Placental epithelial cell (primary cell): ENCODE measurements at places on chromosomes 1 and 21. TPM values are rescaled to one million over a fixed set of nuclear protein-coding genes. Genes with fewer than 3 reads are reported as not detected.

Gene LCE6A
- total RNA-seq: not detected in 2 replicates

Gene PHACTR4
- total RNA-seq: 12.6 and 14.3 TPM in 2 replicates

Gene C8B
- not detected in 2 replicates for total RNA-seq

Gene SYDE2
- total RNA-seq: 4.7 and 9.0 TPM in 2 replicates

Gene PKN2
- total RNA-seq: 47.8 and 72.6 TPM in 2 replicates

Gene FHAD1
- total RNA-seq: not detected in 2 replicates

Gene IGSF3
- total RNA-seq: 118 and 120 TPM in 2 replicates
